Psoas muscle (tissue), 8 donors: ENCODE measurements at places on chromosomes 5 and 9. TPM values are rescaled to one million over a fixed set of nuclear protein-coding genes. Genes with fewer than 3 reads are reported as not detected.

The PAPPA gene
- polyA plus RNA-seq, result 0.07 TPM

The FOXD4L6 gene
- polyA plus RNA-seq, result not detected

The SPATA31D4 gene
- polyA plus RNA-seq, result not detected

The PRDM9 gene
- not detected for polyA plus RNA-seq

- no peak for DNase-seq
Observed at GRCh38 chr9:127368852-127369402, 28.0 kb upstream of the SLC2A8 start.

GRCh38 chr5:76971511-76971910 lies 18.7 kb downstream of the CRHBP start:
- no peak for DNase-seq
